ENCODE measurements at places on chromosomes 1 and 21. TPM values are rescaled to one million over a fixed set of nuclear protein-coding genes. Genes with fewer than 3 reads are reported as not detected.

Gene TNFRSF4
- 0.17 TPM for total RNA-seq

Gene KRTAP21-2
- not detected for total RNA-seq

Gene WNT2B
- 4.7 TPM for total RNA-seq

Gene LAX1
- total RNA-seq, result 0.10 TPM

Gene ALPL
- 0.36 TPM for total RNA-seq

Gene VHLL
- total RNA-seq, result 0.92 TPM
